Stimulated activated CD8-positive, alpha-beta memory T cell treated with anti-CD3 and anti-CD28 coated beads, Interleukin-15, amount 100 ng/mL, for 4 hours (primary cell): ENCODE measurements at places on chromosomes 2 and 18.

DNA sequence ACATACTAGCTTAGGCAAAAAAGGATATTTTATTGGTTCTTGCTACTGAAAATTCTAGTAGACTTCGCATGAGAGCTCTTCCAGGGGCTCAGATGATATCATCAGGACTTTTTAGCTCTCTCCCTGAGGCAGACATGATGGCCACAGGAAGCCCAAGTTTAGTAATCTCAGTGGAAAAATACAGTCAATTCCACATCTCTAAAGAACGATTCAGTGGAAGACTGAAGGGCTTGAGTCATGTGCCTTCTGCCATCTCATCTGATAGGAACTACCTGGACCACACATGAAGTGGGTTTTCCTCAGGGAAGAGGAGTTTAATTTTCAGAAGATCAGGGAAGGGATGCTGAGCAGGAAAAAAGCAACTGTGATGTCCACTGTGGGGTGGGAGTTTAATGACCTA lies 117.3 kb downstream of the TTC27 start:
- no peak for DNase-seq

- no peak for DNase-seq
These were observed 24.3 kb downstream of the DSC2 start for GRCh38 chr18:31077878-31078277.

GRCh38 chr18:22424565-22424963 lies 6.8 kb upstream of the CTAGE1 start:
- DNase-seq: no peak

DNA sequence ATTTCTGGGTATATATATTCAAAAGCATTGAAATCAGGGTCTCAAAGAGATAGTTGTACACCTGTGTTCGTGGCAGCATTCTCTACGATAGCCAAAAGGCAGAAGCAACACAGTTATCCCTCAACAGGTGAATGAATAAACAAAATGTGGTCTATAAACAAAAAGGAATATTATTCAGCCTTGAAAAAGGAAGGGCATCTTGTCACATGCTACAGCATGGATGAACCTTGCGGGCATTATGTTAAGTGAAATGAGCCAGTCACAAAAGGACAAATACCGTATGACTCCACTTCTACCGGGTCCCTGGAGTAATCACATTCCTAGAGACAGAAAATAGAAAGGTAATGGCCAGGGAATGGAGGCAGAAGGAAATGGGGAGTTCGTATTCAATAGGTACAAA lies 228.8 kb downstream of the SH3BP4 start:
- no peak for DNase-seq

- no peak for DNase-seq
These were observed 114.7 kb upstream of the STON1 start for GRCh38 chr2:48414980-48415835.

DNA sequence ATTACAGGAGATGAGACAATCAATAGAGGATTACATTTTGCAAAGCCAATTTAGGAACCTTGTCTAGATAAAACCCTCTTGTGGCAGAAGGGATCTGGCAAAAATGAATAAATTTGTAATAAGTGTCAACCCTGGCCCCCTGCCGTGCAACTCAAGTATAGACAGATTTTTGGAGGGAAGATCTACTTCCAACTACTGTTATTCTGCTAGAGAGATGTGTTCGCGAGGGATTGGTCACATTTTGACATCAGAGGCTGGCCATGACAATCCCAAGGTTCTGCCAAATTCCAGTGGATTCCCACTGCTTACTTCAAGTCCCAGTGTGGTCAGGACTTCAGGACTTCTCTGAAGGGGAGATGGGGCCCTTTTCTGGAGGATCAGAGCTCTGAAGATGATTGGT lies 192.6 kb downstream of the SH3RF3 start:
- DNase-seq: no peak

DNA sequence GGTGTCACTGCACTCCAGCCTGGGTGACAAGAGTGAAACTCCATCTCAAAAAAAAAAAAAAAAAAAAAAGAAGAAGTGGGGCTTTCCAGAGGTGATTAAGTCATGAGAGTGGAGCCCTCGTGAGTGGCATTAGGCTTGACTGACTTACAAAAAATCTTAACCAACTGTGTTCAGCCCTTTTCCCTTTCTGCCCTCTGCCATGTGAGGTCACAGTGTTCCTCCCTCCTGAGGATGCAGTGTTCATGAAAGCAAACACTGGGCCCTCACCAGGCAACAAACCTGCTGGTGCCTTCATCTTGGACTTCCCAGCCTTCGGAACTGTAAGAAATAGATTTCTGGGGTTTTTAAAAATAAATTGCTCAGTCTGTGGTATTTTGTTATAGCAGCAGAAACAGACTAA lies 37.0 kb upstream of the METTL21A start:
- no peak for DNase-seq

GRCh38 chr2:12005886-12006681 lies 259.7 kb downstream of the LPIN1 start:
- DNase-seq: peak; percentile 54
